Skeletal muscle cell (primary cell): ENCODE measurements at places on chromosomes 2 and 18.

- DNase-seq, result no peak
These were observed 1434.4 kb downstream of the LRP1B start for GRCh38 chr2:140696449-140696848.

- DNase-seq, result no peak
These were observed 124.0 kb downstream of the GULP1 start for GRCh38 chr2:188415754-188416083.

- no peak for DNase-seq
These were observed 97.7 kb upstream of the CYP1B1 start for GRCh38 chr2:38173683-38174082.

GRCh38 chr2:226836548-226836885 is 663 bp downstream of the RHBDD1 start:
- DNase-seq, result no peak

DNA sequence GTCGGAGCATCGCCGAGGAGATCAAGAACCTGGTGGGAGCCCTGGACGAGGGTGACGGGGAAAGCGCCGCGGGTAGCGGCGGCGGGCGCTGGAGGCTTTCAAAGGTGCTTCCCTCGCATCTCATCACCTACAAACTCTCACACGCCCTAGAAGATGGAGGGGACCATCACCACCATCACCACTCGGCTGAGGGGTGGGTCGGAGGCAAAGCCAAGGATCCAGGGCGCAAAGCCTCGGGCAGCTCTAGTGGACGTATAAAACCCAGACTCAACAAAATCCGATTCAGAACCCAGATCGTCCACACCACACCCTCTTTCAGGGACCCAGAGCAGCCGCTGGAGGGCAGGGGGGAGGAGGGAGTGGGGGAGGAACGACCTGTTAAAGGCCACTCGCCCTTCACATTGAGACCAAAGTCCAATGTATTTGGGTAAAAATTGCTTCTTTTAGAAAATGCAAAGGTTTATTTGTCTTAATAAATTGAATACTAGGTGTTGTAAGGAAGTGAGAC is 1.5 kb downstream of the SOWAHC start:
- DNase-seq, result no peak

- DNase-seq, result no peak
These were observed 132.4 kb downstream of the PXDN start for GRCh38 chr2:1611886-1612285.

DNA sequence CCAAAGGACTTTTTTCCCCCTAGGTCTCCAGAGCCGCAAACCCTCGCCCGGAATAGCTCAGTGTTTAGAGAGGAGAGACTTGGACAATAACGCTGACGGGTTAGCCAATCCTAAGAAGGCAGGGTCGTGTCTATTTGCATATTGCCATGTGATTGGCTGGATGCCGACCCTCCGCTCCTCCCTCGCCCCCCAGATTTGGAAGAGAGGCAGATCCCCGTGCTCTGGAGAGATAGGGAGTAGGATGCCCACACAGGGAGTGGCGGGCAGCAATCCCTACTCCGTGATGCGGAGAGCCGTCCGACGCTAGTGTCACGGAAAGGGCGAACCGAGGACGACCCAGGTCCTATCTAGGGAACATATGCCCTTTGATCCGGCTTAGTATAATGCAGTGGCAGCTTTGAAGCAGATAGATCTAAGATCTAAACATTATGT is 1.4 kb downstream of the WNT6 start:
- DNase-seq, result no peak

DNA sequence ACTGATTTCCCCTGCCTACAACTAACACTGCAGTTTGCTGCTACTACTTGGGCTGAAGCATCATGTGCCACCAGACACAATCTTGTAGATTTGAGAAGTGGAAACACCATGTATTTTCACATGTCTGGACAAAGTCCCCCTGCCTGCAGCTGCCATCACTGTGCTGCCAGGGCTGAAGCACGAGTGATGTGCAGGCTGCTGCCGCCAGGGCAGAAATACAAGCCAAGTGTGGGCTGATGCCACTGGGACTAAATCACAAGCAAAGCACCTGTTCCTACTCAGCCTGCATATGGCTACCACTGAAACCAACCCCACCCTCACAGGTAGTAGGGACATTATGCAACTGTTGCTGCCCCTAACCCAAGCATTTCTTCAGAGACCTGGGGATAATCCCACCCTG is 179.5 kb upstream of the SLC35G4 start:
- DNase-seq, result no peak

GRCh38 chr2:176566496-176566895 is 297.3 kb downstream of the MTX2 start:
- no peak for DNase-seq

- no peak for DNase-seq
These were observed 80.4 kb downstream of the BOLA3 start for GRCh38 chr2:74067221-74067747.

DNA sequence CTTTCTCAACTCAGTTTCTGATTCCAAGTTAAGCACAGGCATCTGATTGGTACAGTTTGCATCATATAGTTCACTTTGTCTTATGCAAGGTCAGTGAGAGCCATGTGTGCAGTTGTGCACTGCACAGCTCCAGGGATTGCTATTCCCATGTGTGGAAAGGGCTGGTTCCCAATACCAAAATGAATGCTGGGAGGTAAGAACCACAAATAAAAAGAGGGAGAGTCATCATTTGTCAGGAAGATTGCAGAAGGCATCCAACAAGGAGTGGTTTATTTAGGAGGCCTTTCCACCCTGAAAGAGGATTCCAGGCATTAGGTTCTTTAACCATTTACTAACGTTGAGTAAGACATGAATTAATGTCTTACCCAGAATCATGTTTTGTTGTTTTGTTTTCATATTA is 141.2 kb upstream of the ST6GAL2 start:
- peak; percentile 26 for DNase-seq

- DNase-seq, result no peak
These were observed 4.2 kb downstream of the GDF7 start for GRCh38 chr2:20671036-20671735.

DNA sequence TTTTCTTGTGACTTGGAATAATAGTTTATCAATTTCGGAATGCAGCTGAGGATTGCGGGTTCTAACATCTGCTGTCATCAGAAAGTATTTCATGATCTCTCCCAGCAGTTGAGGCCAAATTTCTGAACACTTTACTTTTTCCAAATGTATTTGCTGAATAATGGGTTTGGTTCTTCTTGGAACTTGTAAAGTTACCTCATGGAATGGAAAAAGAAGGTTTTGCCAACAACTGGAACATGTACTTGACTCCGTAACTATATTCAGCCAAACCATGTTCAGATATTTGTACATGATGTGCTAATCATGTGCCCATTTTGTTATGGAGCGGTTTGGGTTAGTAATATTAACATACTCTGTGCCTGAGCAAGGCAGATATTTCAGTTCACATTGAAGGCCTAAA is 119.6 kb downstream of the LCLAT1 start:
- no peak for DNase-seq

GRCh38 chr2:150581717-150582472 is 94.4 kb upstream of the RND3 start:
- no peak for DNase-seq

DNA sequence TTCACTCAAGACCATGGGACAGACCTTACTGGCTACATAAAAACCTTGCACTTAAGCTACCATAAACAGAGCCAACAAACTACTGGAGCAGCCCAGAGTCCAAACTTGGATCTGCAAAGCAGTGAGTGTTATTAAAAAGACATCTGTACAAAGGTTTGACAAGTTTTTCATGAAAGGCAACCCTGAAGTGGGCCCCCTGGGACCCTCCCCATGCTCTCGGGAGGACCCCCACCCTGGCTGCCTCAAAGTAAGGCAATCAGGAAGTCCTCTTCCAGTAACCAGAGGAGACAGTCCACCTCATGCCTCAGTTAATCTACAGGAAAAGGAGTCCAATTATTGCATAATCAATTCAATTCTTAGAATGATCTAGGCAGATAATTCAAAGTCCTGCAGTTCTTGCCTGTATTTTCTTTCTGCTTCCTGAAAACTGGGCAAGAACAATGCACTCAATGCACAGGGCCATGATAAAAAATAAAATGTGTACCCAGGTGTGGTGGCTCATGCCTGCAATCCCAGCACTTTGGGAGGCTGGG is 69.7 kb downstream of the TBC1D8 start:
- no peak for DNase-seq

- DNase-seq, result no peak
These were observed 2.9 kb downstream of the FBLN7 start for GRCh38 chr2:112140899-112141625.

DNA sequence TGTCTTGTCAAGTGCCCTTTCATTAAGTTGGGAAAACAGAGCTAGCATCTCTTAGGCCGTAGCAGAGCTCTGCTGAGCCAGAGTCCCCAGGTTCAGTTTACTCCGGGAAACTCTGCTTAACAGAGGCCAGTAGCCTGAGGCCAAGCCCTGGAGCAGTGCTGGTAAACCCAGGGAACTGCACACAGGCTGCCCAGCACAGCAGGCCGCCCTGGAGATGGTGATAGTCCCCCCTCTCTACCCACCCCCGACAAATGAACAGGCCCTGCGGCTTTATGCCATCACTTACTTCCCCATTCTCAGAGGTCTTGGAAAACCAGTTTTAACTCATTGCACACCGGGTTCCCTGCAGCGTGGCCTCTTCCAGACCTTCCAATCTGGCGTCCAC is 3.5 kb downstream of the CNNM4 start:
- DNase-seq, result no peak

- no peak for DNase-seq
These were observed 4.8 kb downstream of the LMAN2L start for GRCh38 chr2:96734880-96735583.

- DNase-seq, result no peak
These were observed 101.2 kb upstream of the GALNT13 start for GRCh38 chr2:153770359-153770991.

GRCh38 chr2:69816923-69817542 is 12.4 kb upstream of the GMCL1 start:
- DNase-seq, result peak; percentile 38

DNA sequence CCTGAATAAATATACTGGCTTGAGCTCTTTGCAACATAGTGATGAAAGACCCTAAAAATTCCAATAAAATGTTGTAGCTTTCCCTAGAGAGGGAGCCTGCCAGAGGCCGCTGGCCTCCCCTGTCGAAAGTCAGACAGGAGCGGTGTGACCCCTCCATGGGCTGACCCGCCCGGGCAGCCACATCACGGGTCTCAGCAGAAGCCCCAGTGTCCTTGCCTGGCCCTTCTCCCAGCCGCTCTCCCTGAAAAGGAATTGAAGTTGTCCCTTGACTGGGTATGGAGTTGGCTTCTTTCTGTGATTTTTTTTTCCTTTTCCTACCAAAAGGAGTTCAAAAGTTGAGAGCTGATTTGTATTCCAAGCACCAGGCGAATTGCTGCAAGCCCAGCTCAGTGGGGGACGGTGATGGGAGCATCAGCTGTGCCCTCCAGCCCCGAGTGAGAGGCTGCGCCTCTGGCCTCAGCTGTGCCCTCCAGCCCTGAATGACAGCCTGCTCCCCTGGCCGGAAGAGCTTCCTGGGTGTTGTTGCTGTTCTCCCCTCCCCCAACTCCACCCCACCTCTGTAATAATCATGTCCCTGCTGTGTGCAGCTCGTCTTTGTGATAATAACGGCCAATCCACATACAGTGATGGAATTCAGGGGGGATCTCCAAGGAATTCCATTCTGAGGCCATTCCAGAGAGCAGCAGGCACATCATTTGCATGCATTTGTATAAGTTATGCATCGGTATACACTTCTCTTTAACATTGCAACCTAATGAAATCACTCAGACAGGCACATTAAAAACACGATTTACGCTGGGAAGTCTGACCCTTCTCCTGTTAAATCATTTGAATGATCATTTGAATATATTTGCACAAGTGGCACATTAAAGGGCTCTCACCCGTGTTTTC is 501.0 kb downstream of the EIPR1 start:
- no peak for DNase-seq

- DNase-seq, result no peak
These were observed 240.4 kb downstream of the PLCL1 start for GRCh38 chr2:198044777-198045176.

DNA sequence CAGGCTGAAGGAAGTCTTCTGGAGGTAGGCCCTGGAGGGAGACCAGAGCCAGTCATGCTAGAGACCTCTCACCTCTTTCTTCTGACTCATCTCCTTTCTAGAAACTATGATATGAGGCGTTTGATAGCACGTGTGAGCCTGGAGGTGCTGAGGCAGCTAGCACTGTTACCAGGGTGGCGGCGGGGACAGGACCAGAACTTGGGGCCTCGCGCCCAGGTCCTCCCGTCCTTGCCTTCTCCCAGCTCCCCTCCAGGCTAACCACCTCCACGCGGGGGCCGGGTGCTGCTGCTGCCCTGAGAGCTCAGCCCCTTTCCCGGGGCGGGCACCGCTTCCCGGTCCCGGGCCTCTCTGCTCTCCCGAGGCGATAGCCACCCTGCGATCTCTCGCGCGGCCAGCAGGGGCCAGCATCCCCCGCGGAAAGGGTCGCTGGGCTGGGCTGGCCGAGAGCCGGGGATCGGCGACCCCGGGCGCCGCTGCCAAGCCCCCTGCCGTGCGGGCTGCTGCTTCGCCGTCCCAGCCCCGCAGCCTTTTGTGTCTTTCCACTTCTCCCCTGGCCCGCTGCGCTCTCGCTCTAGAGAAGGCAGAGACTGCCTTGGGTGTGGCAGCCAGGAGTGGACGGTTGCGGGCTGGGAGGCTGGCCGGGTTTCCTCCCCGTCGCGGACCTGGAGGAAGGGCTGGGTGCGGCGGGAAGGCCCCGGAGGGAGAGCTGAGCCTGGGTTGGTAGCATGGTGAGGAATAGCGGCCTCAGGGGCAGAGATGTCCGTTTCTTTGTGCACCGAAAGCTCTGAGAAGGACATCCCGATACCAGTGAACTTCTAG is 49.1 kb downstream of the TMEM17 start:
- DNase-seq, result no peak

DNA sequence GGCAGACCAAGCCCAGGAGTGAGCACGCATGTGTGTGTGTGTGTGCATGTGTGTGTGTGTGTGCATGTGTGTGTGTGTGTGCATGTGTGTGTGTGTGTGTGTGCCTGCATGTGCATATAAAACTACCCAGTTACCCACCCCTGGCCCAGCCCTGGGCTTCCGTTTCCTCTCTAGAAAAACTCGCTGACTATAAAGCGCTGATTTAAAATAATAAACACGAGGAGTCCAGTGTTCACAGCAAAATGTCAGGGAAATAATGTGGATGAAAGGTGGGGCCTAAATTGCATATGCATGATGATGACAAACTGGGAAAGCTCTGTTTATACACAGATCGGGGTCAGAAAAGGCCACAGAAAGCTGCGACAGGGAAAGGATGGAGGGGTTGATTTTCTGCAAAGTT is 7.5 kb downstream of the ADCY3 start:
- no peak for DNase-seq

DNA sequence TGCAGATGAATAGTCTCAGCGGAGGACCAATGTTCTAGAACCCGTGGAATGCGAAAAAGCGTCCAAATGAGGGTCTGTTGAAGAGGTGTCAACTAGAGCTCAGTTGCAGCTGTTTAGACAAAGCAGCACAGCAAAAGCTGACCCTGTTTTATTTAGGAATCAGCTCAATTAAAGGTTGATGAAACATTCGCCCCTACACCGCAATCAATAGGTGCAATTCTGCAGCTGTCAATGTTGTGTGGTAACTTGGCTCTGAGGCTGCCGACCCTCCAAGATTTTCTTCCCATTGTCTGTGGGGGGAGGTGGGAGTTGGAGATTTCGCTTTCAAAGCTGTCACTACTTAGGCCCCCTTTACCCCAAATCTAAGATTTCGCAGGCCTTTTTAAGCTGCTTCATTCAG is 330.0 kb downstream of the ETAA1 start:
- DNase-seq, result no peak
